ENCODE measurements at places on chromosomes 7 and 10.

DNA sequence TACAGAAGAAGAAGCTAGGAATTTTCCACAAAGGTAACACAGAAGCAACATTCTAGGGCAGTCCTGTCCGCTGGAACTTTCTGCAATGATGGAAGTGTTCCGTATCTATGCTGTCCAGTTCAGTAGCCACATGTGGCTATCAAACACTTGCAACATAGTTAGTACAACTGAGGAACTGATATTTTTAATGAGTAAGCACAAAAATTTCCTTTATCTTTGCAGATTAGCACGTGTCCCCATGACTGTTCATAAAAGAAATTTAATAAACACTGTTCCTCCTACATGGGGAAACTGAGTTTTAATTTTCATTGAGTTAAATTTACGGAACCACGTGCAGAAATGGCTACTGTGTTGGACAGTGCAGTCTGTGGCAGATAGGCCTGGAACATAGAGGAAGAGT lies 336.4 kb upstream of the KMT2E start:
- no peak overlapping the region for H3K27ac ChIP-seq
- no peak for DNase-seq
- H3K4me1 ChIP-seq, result no peaks in the 10 kb centered on the region
- H3K4me3 ChIP-seq, result no peak overlapping the region

DNA sequence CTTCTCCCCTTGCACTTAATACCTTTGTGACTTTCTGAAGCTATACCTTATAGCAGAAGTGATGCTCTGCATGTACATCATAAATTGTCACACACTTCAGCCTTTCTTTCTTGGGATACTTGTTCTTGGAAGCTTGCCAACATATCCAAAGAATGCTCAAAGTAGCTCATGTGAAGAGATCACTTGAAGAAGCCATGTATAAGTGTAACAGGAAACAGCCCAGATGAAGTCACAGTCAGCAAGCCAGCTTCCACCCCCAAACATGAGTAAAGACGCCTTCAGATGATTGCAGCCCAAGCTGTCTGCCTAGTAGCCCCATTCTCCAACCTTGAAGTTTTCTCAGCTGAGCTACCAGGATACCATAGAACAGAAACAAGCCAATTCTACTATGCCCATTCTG lies 50.9 kb downstream of the DGKB start:
- no peak overlapping the region for H3K4me3 ChIP-seq
- no peak overlapping the region for H3K27ac ChIP-seq
- no peaks in the 10 kb centered on the region for H3K36me3 ChIP-seq
- DNase-seq, result no peak
- H3K4me1 ChIP-seq, result no peaks in the 10 kb centered on the region

GRCh38 chr10:107548301-107548700 lies 383.8 kb upstream of the SORCS1 start:
- H3K36me3 ChIP-seq, result no peaks in the 10 kb centered on the region
- no peaks in the 10 kb centered on the region for H3K27me3 ChIP-seq
- no peak overlapping the region for H3K27ac ChIP-seq
- DNase-seq, result no peak
- H3K4me1 ChIP-seq, result no peaks in the 10 kb centered on the region
- H3K4me3 ChIP-seq, result no peak overlapping the region

DNA sequence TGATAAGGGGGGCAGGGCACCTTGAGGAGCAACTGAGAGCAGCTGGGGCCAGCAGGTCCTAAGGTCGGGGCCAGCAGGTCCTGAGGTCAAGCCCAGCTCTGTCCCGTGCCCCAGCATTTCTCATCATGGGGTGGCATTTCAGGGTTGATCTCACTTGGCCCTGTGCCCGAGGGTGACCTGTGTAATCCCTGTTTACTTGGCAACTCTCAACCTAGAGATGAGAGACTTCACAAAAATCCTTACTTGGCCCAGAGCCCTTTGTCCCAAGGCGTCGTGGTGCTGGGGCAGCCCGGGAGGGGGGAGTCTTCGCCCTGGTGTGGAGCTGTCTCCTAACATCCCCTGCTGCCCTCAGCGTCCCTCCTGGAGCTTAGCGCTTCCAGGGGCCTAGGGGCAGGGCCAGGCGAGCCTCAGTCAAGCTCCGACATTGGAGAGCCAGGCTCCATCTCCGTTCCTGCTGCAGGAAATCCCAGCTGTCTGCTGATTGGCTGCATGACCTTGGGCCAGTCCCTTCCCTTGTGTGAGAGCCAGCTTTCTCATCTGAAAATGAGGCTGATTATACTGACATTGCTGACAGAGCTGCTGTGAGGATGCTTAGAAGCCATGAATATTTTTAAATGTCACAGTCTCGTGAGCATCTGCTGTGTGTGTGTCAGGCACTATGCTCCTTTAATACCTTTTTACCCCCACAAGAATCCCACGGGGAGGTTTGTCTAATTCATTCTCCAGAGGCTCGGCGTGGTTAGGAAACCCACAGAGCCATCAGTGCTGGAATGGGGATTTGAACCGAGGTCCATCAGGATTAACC lies 94.3 kb downstream of the ZMIZ1 start:
- no peak overlapping the region for H3K4me3 ChIP-seq
- no peaks in the 10 kb centered on the region for H3K27me3 ChIP-seq
- H3K4me1 ChIP-seq, result no peaks in the 10 kb centered on the region
- peaks cover 16% of the 10 kb centered on the region for H3K36me3 ChIP-seq
- DNase-seq, result no peak

- no peaks in the 10 kb centered on the region for H3K36me3 ChIP-seq
- no peaks in the 10 kb centered on the region for H3K4me1 ChIP-seq
- H3K4me3 ChIP-seq, result no peak overlapping the region
- H3K27me3 ChIP-seq, result no peaks in the 10 kb centered on the region
These were observed 237.8 kb upstream of the GALNT17 start for GRCh38 chr7:70893971-70894715.

Measured in T-cell (primary cell).